ENCODE measurements at places on chromosomes 7 and 10. TPM values are rescaled to one million over a fixed set of nuclear protein-coding genes. Genes with fewer than 3 reads are reported as not detected.

The SLC26A3 gene
- not detected for total RNA-seq

The CAMK2G gene
- 14.7 TPM for total RNA-seq

The SFRP4 gene
- 0.39 TPM for total RNA-seq

The ACTL6B gene
- not detected for total RNA-seq

The LRIT2 gene
- not detected for total RNA-seq

The CCDC3 gene
- total RNA-seq, result 4.7 TPM

The JAZF1 gene
- total RNA-seq, result 9.6 TPM

The CCAR1 gene
- total RNA-seq, result 18.9 TPM

The LIPM gene
- total RNA-seq, result not detected

The ERVW-1 gene
- total RNA-seq, result not detected

The CYP26A1 gene
- not detected for total RNA-seq

The BHLHA15 gene
- total RNA-seq, result not detected

The GOLGA7B gene
- not detected for total RNA-seq

The WDFY4 gene
- not detected for total RNA-seq

The AKR1C4 gene
- not detected for total RNA-seq

The LIPF gene
- total RNA-seq, result not detected

The RARRES2 gene
- total RNA-seq, result 377 TPM

The NODAL gene
- total RNA-seq, result not detected

The GNAI1 gene
- 26.4 TPM for total RNA-seq

The ATP6V0A4 gene
- not detected for total RNA-seq

The AKR1C2 gene
- 3.7 TPM for total RNA-seq

The VSTM4 gene
- 6.6 TPM for total RNA-seq

The IFIT2 gene
- total RNA-seq, result 2.7 TPM

The PNLIPRP3 gene
- total RNA-seq, result under 0.01 TPM

The TMEM273 gene
- total RNA-seq, result not detected

The FGFR2 gene
- total RNA-seq, result 0.52 TPM

The CNPY1 gene
- not detected for total RNA-seq

The PAX4 gene
- not detected for total RNA-seq

The NUTM2A gene
- 1.0 TPM for total RNA-seq

The CPA2 gene
- total RNA-seq, result not detected

The CC2D2B gene
- not detected for total RNA-seq

Data from epithelial cell of alveolus of lung (primary cell).